Osteocyte (in vitro differentiated cells): ENCODE measurements at places on chromosomes 16 and 17. TPM values are rescaled to one million over a fixed set of nuclear protein-coding genes. Genes with fewer than 3 reads are reported as not detected.
A peak's percentile ranks its signal among the peaks of the same experiment; 100 is the strongest.

MEOX1 gene
- not detected in 2 replicates for total RNA-seq

- DNase-seq = no peak
Measured at GRCh38 chr17:34709158-34709754, 129.9 kb downstream of the TMEM132E start.

GRCh38 chr16:81036751-81037350, 1.2 kb downstream of the ATMIN start:
- peak; percentile 30 for DNase-seq

DNA sequence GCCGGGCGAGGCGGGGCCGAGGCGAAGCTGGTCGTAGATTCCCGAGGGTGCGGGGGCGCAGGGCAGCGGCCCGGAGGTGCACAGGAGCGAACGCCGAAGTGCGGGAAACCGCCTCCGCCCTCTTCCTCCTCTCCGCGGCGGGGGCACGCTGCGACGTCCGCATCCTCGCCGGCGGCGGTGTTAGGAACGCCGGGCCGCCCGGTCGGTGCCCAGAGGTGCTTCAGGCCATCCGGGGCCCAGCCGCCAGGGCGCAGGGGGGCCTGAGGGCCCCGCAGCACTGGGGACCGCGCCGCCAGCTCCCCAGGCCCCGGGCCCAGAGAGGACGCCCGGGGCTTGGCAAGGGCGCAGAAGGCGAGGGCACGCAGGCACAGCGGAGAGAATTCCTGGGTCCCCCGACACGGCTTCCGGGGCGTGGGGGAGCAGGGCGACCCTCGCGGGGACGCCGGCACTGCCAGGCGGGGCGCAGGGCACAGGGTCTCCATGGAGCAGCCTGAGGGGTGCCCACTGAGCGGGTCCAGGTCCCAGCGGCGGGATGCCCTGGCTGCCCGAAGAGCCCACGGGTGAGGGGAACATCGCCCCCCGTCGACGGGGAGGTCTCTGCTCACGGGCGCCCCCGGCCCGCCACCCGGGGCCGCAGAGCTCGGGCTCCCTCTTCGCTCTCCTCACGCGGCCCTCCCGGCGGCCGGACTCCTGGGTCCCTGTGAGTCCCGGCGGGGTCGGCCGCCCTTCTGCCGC, 576 bp downstream of the EPOP start:
- DNase-seq = no peak

SOX8 gene
- 0.27 and 0.31 TPM in 2 replicates for total RNA-seq

- DNase-seq = no peak
Measured at GRCh38 chr17:2872282-2872681, 76.0 kb downstream of the RAP1GAP2 start.

DRG2 gene
- total RNA-seq = 40.8 and 41.2 TPM in 2 replicates

METRNL gene
- total RNA-seq = 214 and 217 TPM in 2 replicates

DNA sequence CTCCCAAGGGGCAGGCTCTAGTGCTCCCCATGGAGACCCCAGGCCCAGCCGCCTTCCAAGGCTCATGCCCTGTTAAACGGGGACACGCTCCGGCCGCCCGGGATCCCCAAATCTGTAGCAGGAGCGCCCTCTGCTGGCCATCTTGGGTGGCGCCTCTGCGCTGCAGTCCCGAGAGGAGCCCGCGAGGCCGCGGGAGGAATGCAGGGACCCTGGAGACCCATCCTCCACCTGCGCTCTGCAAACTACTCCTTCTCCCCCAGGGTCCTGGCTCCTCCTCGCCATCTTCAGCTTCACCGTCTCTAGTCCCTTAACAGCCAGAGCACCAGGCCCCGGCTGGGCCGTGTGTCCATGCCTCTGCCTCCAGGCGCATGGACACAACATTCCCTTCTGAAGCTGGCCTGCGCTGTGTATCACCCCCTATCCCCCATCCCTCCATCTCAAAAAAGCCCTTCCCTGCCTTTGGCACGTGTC, 23.6 kb upstream of the KRT17 start:
- DNase-seq = peak; percentile 95

TSC2 gene
- 183 and 194 TPM in 2 replicates for total RNA-seq

TBC1D3B gene
- 11.7 and 12.6 TPM in 2 replicates for total RNA-seq

DNA sequence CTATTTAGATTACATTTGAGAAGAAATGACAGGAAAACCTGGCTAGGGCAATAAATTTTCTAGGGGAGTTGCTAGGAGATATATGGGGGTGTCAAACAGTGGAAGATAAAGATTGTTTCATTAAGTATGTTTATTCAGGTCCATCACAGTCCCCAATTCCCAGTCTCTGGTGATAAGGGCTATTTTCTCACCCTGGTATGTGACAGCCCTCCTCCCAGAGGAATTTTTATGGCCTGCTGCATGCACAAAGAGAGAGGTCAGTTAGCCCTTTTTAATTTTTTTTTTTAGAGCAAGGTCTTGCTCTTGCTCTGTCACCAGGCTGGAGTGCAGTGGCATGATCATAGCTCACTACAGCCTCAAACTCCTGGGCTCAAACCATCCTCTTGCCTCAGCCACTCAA, 53.6 kb upstream of the ATF7IP2 start:
- no peak for DNase-seq
